Activated CD4-positive, alpha-beta T cell treated with anti-CD3 and anti-CD28 coated beads for 36 hours (primary cell): ENCODE measurements at places on chromosomes 6 and 20.

- no peaks in the 10 kb centered on the region for H3K27me3 ChIP-seq
- no peaks in the 10 kb centered on the region for H3K36me3 ChIP-seq
- no peak for DNase-seq
- no peak overlapping the region for H3K4me3 ChIP-seq
- no peaks in the 10 kb centered on the region for H3K4me1 ChIP-seq
- no peak overlapping the region for H3K27ac ChIP-seq
Measured at GRCh38 chr6:159961528-159961927, 7.4 kb upstream of the IGF2R start.

GRCh38 chr6:157952861-157953351 lies 28.8 kb upstream of the SYNJ2 start:
- H3K4me1 ChIP-seq: no peaks in the 10 kb centered on the region
- no peak overlapping the region for H3K4me3 ChIP-seq
- no peak for DNase-seq
- H3K27me3 ChIP-seq: peaks cover 2% of the 10 kb centered on the region
- H3K36me3 ChIP-seq: no peaks in the 10 kb centered on the region

GRCh38 chr6:39956936-39957335 lies 22.7 kb upstream of the MOCS1 start:
- no peak overlapping the region for H3K27ac ChIP-seq
- H3K36me3 ChIP-seq: no peaks in the 10 kb centered on the region
- DNase-seq: no peak
- no peak overlapping the region for H3K4me3 ChIP-seq
- no peaks in the 10 kb centered on the region for H3K4me1 ChIP-seq

DNA sequence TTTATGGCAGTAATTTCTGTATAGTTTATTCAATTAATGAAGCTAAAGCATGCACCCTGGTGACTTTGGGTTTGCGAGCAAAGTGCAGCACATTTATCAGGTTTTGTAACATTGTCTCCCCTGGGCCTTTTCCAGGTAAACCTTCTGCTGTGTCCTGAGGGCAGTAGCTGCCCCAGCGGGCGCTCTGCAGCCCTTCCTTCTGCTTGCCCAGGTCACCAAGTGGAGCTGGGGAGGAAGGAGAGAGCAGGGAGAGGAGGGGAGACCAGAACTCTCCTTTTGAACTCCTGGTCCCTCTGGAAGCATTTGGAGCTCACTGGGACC lies 145.6 kb downstream of the DLL1 start:
- no peak for DNase-seq
- H3K4me1 ChIP-seq: peaks cover 44% of the 10 kb centered on the region
- H3K27ac ChIP-seq: peak overlapping the region; percentile 52
- no peaks in the 10 kb centered on the region for H3K27me3 ChIP-seq
- peaks cover 6% of the 10 kb centered on the region for H3K36me3 ChIP-seq
- no peak overlapping the region for H3K4me3 ChIP-seq

DNA sequence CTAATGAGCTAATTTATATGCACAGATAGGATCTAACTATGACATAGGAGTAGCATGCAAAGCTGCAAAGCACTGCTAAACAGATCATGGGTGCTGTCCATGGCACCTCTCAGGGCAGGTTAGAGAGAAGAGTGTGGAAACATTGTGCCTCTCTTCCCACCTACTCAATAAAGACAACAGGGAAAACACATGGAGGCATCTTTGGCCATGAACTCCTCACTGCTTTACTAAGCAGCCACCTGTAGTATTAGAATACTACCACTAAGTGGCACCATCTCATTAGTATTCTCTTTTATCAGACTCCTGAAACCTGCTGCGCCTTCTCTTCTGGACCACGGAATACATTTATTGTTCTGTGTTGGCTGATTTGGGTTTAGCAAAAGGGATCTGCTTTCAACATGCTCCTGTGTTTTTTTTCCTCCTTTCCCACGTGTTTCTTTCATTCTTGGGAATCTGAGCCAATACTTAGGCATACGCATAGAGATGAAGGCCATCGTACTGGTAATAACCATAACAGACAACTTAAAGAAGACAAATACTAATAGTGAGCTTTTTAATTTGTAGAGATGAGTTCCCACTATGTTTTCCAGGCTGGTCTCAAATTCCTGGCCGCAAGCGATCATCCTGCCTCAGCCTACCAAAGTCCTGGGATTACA lies 9.4 kb upstream of the HDDC2 start:
- no peaks in the 10 kb centered on the region for H3K36me3 ChIP-seq
- peaks cover 4% of the 10 kb centered on the region for H3K27me3 ChIP-seq
- peaks cover 7% of the 10 kb centered on the region for H3K4me1 ChIP-seq
- H3K4me3 ChIP-seq: no peak overlapping the region

DNA sequence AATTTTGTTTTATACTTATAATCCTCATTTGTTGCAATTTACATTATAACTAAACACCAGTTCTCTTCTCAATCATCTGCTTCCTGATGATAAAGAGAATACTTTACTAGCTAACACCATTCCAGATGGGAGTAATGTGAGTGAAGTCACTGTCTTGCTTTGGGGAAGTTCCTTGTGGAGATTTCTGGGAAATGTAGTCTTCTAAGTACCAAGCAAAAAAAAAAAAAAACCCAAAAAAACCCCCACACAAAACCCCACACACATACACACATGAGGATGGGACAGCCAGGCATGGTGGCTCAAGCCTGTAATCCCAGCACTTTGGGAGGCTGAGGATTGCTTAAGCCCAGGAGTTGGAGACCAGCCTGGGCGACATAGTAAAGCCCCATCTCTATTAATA lies 2.2 kb upstream of the SNPH start:
- peaks cover 4% of the 10 kb centered on the region for H3K36me3 ChIP-seq
- no peak overlapping the region for H3K4me3 ChIP-seq
- H3K27me3 ChIP-seq: peaks cover 3% of the 10 kb centered on the region
- no peak overlapping the region for H3K27ac ChIP-seq
- peaks cover 44% of the 10 kb centered on the region for H3K4me1 ChIP-seq

GRCh38 chr6:137903933-137904821 lies 37.1 kb downstream of the TNFAIP3 start:
- H3K4me3 ChIP-seq: peak overlapping the region; percentile 69
- peak overlapping the region; percentile 98 for H3K27ac ChIP-seq
- peaks cover 3% of the 10 kb centered on the region for H3K36me3 ChIP-seq
- no peaks in the 10 kb centered on the region for H3K27me3 ChIP-seq
- peaks cover 62% of the 10 kb centered on the region for H3K4me1 ChIP-seq

- no peaks in the 10 kb centered on the region for H3K27me3 ChIP-seq
- DNase-seq: no peak
- no peak overlapping the region for H3K4me3 ChIP-seq
- H3K36me3 ChIP-seq: peaks cover 59% of the 10 kb centered on the region
- no peak overlapping the region for H3K27ac ChIP-seq
- peaks cover 14% of the 10 kb centered on the region for H3K4me1 ChIP-seq
Measured at GRCh38 chr20:36611625-36612024, 6.0 kb downstream of the RAB5IF start.

GRCh38 chr6:167745670-167746389 lies 80.9 kb upstream of the AFDN start:
- H3K27me3 ChIP-seq: peaks cover 2% of the 10 kb centered on the region
- no peak overlapping the region for H3K27ac ChIP-seq
- no peaks in the 10 kb centered on the region for H3K4me1 ChIP-seq
- H3K4me3 ChIP-seq: no peak overlapping the region
- H3K36me3 ChIP-seq: no peaks in the 10 kb centered on the region

DNA sequence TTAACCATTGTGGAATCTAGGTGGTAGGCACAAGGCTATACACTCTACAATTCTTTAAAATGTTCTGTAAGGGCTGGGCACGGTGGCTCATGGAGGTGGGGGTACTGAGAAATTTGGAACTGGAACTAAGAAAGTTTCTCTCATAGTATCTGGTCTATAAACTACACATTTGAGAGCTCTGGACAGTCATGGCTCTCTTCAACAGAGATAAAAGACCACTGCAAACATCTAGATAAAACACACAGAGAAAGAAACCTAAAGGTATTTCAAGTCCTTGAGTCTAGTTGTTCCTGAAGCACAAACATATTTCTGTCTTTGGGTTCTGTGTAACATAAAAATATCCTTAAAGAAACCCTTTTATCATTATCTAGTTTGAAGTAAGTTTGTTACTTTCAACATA lies 35.2 kb downstream of the ILRUN start:
- DNase-seq: no peak
- peaks cover 63% of the 10 kb centered on the region for H3K4me1 ChIP-seq
- no peaks in the 10 kb centered on the region for H3K27me3 ChIP-seq

DNA sequence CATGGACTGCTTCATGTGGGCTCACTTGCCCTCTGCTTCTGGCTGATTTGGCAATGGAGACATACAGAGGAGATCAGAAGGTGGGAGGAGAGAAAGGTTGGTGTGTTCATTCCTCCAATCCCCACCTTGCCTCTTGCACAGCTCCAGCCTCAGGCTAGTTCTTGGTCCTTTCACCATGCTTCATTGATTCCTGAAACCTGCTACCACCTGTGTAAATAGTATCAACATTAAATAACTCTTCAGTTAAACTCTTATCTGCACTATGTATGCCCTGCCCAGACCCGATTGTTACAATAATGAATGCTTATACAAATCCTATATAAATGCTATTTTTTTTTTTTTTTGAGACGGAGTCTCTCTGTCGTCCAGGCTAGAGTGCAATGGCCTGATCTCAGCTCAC lies 174.5 kb downstream of the CD83 start:
- H3K27me3 ChIP-seq: no peaks in the 10 kb centered on the region
- no peak overlapping the region for H3K4me3 ChIP-seq
- no peak for DNase-seq

DNA sequence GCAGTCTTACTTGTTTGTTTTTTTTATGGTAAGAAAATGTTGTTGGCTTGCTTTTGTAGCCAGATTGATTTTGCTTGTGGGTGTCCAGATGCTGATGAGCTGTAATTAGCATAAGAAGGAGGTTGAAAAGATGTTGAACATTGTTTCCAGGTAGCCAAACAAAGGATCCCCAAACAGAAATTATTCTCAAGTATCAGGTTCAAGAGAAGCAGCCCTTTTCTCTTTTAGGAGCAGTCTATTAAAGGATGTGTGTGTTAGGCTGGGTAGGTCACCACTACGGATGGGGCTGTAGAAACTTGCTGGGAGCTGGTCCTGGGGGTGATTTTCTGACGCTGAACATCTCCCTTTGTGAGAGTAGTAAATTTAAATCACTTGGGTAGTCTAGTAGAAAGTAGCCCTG lies 86.9 kb upstream of the VSTM2L start:
- no peaks in the 10 kb centered on the region for H3K4me1 ChIP-seq
- H3K36me3 ChIP-seq: peaks cover 4% of the 10 kb centered on the region
- no peak for DNase-seq
- no peaks in the 10 kb centered on the region for H3K27me3 ChIP-seq
- H3K4me3 ChIP-seq: no peak overlapping the region
- no peak overlapping the region for H3K27ac ChIP-seq

DNA sequence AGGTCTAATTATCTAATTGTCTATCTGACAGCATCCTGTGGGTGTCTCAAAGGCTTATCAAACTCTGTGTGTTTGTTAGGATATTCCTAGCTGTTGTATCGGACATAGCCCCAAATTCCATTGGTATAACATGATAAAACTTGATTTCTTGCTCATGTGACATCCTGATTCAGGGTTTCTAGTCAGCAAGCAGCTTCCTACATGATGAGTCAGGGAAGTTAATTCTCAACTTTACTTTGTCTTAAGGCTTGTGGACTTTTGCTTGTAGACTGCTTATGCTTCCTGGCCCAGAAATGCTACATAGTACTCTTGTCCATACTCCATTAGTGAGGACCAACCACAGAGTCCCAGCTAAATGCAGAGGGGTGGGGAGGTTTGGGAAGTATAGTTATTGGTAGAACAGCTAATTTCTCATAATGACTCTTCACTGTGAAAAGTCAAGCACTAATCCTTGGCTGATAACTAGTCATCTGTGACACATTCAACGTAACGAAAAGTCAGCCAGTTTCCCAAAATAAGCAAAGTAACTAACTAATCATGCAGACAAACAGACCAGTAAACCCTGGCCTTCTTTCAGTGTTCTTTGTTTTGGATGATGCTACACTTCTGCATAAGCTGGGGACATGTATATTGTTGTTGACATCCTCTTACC lies 25.8 kb downstream of the NKAIN2 start:
- H3K27me3 ChIP-seq: no peaks in the 10 kb centered on the region
- H3K27ac ChIP-seq: no peak overlapping the region
- no peak overlapping the region for H3K4me3 ChIP-seq
- no peaks in the 10 kb centered on the region for H3K36me3 ChIP-seq
- DNase-seq: no peak

DNA sequence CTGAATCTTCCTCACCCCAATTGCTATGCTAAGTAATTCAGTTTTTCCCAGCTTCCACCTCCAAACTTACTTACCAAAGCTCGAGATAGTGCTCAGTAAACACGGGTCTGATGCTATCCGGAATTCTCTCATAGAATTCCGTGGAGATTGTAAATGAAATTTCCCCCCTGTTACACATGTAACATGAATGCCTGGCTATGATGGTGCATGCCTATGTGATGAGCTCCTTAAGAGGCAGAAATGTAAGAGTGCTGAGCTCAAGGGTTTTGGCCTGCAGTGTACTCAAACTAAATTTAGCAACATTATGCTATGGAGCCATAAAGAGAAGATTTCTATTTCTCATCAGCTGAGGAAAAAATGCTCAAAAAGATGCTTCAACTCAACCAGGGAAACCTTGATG lies 133.4 kb upstream of the FUT9 start:
- no peak overlapping the region for H3K27ac ChIP-seq
- H3K4me3 ChIP-seq: no peak overlapping the region
- no peaks in the 10 kb centered on the region for H3K36me3 ChIP-seq
- H3K4me1 ChIP-seq: no peaks in the 10 kb centered on the region
- peaks cover 2% of the 10 kb centered on the region for H3K27me3 ChIP-seq

- peaks cover 6% of the 10 kb centered on the region for H3K27me3 ChIP-seq
- H3K27ac ChIP-seq: no peak overlapping the region
- no peak overlapping the region for H3K4me3 ChIP-seq
- H3K36me3 ChIP-seq: no peaks in the 10 kb centered on the region
Measured at GRCh38 chr20:2297357-2297728, 1.5 kb downstream of the TGM3 start.

DNA sequence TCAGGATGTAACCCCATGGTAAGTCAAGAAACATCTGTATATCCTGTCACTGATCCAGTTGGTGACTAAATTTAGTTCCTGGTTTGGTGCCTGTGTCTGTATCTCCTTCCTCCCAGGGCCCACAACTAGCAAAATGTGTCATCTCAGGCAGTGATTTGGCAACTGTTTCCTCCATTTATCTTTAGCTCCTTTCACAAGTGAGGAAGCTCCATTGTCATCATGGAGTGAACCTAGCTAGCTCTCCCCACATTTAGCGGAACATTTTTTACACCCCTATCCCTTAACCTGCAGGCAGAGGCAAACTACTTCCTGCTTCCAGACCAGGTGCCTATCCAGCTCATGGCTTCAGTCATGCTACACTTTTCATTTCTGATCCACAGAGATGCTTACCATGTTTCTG lies 99.5 kb downstream of the IPCEF1 start:
- peaks cover under 1% of the 10 kb centered on the region for H3K27me3 ChIP-seq
- H3K36me3 ChIP-seq: peaks cover 15% of the 10 kb centered on the region
- peaks cover 36% of the 10 kb centered on the region for H3K4me1 ChIP-seq
- H3K27ac ChIP-seq: no peak overlapping the region
- no peak overlapping the region for H3K4me3 ChIP-seq
